ENCODE measurements at places on chromosomes 1 and 21.
A peak's percentile ranks its signal among the peaks of the same experiment; 100 is the strongest.

DNA sequence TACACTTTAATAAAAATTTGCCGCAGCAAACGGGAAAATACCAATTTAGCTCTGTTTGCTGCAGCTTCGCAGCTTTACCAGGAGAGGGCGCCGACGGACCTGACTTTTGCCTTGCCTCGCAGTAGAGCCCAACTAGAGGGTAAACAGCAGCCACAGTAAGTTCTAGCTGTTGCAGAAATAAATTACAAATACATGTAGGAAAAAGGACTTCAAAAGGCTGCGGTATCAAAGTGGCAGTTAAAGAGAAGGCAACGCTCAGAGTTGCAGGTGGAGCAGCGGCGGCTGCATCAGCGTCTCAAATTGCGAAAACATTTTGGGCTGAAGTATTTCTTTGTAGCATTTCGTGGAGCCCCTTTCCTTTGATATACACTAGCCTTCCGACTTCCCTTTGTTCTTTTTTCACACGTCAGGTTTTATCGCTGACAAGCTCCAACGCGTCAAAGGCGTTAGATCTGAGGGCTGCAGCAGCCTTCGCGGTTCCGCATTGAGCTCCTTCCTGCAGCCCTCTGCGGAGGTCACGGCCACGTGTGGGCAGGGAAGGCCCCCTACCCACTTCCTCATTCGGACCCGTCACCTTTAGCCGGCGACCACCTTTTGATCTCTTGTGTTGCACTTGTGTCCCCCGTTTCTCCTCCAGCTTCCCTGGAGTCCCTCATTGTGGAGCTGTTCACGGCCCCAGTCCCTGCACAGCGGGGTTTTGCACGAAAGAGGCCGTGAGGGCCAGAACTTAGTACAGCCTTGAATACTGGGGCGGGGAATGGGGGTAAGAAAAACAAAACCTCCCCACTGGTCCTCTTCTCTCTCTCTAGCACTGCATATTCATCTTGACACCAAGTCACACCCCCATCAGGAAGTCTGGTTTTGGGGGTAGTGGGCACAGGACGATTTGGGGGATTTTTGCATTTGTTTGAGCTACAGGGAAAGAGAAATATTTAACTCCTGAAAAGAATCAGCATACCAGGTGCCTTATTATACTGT lies 72.8 kb downstream of the S1PR1 start:
- peak; percentile 67 for DNase-seq
- peaks cover 40% of the 10 kb centered on the region for H3K4me1 ChIP-seq
- peak overlapping the region; percentile 40 for H3K4me3 ChIP-seq
- no peaks in the 10 kb centered on the region for H3K27me3 ChIP-seq
- H3K27ac ChIP-seq = peak overlapping the region; percentile 88
- no peaks in the 10 kb centered on the region for H3K36me3 ChIP-seq

- no peak overlapping the region for H3K27ac ChIP-seq
- peaks cover 12% of the 10 kb centered on the region for H3K36me3 ChIP-seq
- H3K4me1 ChIP-seq = no peaks in the 10 kb centered on the region
- no peak for DNase-seq
- H3K4me3 ChIP-seq = no peak overlapping the region
These were observed 30.7 kb downstream of the BACH1 start for GRCh38 chr21:29329406-29329805.

DNA sequence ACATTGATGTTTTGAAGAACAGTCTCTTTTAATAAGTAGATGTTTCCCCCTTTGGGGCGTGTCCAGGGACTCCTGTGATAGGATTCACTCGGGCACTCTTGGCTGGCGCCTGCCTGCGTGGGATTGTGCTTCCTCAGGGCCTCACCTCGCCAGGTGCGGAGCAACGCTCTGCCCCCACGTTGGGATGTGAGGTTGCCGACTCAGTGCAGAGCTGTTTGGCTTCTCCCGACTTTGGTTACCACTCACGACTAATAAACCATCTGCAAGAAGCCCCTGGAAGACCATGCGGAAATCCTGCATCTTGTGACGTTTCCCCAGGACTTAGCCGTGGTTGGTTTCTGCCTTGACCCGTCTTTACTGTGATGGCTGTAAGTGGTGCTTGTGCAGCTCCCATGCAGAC lies 106.4 kb downstream of the PCBP3 start:
- H3K27me3 ChIP-seq = no peaks in the 10 kb centered on the region
- no peak overlapping the region for H3K4me3 ChIP-seq
- no peak overlapping the region for H3K27ac ChIP-seq
- H3K4me1 ChIP-seq = no peaks in the 10 kb centered on the region
- DNase-seq = no peak
- H3K36me3 ChIP-seq = no peaks in the 10 kb centered on the region

DNA sequence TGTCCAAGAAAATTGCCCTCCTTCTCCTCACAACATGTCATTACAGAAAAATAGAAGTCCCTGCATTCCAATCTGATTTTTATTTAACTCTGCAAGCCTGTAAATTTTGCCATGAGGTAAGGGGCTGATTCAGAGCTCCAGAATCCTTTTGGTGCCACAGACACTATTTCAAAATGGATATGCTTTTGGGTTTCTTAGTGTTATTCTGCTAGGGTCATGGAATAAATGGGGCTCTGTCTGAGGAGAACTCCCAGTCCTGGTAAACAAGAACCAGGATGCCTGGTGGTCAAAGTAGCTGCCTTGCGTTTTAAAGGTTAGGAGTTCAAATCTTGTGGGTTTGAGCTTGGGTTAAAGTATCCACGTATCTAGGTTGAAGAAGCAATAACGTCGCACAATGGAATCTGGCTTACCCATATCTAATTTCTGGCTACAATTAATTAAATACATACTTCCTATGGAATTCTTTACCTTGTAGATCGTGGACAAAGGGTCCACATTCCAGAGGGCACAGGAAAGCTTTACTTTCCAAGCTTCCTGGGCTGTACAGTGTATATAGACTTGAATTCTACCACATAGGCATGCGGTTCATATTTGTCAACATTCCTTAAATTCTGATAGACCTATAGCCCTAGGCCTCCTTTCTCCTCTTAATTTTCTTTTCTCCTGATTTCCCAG lies 98.0 kb upstream of the CDC42BPA start:
- no peak overlapping the region for H3K4me3 ChIP-seq
- H3K36me3 ChIP-seq = no peaks in the 10 kb centered on the region
- no peaks in the 10 kb centered on the region for H3K27me3 ChIP-seq
- H3K27ac ChIP-seq = no peak overlapping the region
- DNase-seq = no peak
- H3K4me1 ChIP-seq = no peaks in the 10 kb centered on the region

GRCh38 chr21:34639882-34640788 lies 25.2 kb upstream of the RCAN1 start:
- H3K27ac ChIP-seq = no peak overlapping the region
- H3K4me1 ChIP-seq = no peaks in the 10 kb centered on the region
- H3K27me3 ChIP-seq = no peaks in the 10 kb centered on the region
- no peak for DNase-seq

DNA sequence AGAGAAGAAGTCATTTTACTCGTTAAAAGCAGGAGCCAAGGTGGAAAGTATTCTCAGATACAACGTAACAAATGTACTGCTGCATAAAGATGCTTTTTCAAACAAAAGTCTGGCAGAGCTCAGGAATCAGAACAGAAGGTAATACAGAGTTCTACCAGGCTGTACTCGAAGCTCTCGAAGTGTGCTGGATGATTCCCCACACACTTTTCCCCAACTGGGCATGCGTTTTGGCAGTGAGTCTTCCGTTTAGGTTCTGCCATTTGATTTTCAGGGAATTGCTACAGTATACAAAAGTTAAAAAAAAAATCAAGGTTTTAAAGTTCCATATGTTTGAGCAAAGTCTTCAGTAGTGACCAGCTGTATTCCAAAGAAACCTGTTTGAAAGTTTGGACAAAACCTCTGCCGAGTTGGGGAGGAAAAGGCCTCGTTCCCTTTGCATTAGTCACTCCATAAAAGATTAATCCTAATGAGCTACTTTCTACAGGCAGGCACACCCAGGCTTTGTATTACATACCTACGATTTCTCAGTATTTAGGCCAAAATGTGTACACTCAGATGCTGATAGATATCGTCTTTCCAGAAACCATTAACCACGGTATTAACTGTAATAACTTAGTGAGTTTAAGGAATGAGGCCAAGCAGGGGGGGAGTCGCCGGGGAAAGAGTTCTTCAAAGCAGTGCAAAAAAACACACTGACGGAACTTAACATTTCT lies 477.1 kb downstream of the LMO4 start:
- no peaks in the 10 kb centered on the region for H3K36me3 ChIP-seq
- no peaks in the 10 kb centered on the region for H3K4me1 ChIP-seq
- no peak overlapping the region for H3K27ac ChIP-seq
- DNase-seq = no peak
- no peaks in the 10 kb centered on the region for H3K27me3 ChIP-seq
- no peak overlapping the region for H3K4me3 ChIP-seq

- H3K36me3 ChIP-seq = no peaks in the 10 kb centered on the region
- H3K4me3 ChIP-seq = no peak overlapping the region
- H3K4me1 ChIP-seq = no peaks in the 10 kb centered on the region
- H3K27me3 ChIP-seq = no peaks in the 10 kb centered on the region
These were observed 29.8 kb downstream of the COL6A1 start for GRCh38 chr21:46011267-46011967.

Measured in effector memory CD4-positive, alpha-beta T cell (primary cell).